Right cardiac atrium (tissue), 5 donors: ENCODE measurements at places on chromosomes 16 and 17. TPM values are rescaled to one million over a fixed set of nuclear protein-coding genes. Genes with fewer than 3 reads are reported as not detected.

Gene TSPOAP1
- total RNA-seq = 17.2 TPM

Gene SLC52A1
- not detected for total RNA-seq

Gene SCGB1C2
- total RNA-seq = not detected

Gene MYH13
- total RNA-seq = not detected

Gene ZSCAN32
- 8.9 TPM for total RNA-seq

Gene TBC1D3G
- not detected for total RNA-seq

Gene ZP2
- total RNA-seq = not detected

Gene TOB1
- total RNA-seq = 73.2 TPM

Gene KRTAP9-2
- not detected for total RNA-seq

Gene TEPSIN
- total RNA-seq = 17.7 TPM

Gene HIGD1B
- total RNA-seq = 2.6 TPM

Gene MT1G
- 0.71 TPM for total RNA-seq
